Amniotic epithelial cell (primary cell): ENCODE measurements at places on chromosomes 13 and 19.

GRCh38 chr19:41225238-41226052 is 6.4 kb downstream of the AXL start:
- DNase-seq: peak; percentile 99

- DNase-seq: no peak
Measured at GRCh38 chr13:23859455-23859854, 29.7 kb downstream of the MIPEP start.

GRCh38 chr19:47663435-47663910 is 49.7 kb upstream of the EHD2 start:
- peak; percentile 96 for DNase-seq

- no peak for DNase-seq
Measured at GRCh38 chr13:38566519-38566918, 120.4 kb upstream of the FREM2 start.

DNA sequence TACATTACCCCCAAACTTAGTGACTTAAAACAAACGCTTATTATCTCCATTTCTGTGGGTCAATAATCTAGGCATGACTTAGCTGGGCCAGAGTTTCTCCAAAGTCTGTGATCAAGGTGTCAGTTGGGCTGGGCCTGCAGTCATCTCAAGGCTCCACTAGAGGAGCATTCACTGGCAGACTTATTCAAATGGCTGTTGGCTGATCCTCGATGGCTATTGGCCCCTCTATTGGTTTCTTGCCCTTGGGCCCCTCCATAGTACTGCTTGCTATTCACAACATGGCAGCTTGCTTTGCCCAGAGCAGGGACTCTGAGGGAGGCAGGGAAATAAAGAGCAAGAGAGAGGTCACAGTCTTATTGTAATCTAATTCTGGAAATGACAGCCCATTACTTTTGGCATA is 57.6 kb downstream of the RCBTB2 start:
- DNase-seq: no peak
